ENCODE measurements at places on chromosomes 1 and 21.

DNA sequence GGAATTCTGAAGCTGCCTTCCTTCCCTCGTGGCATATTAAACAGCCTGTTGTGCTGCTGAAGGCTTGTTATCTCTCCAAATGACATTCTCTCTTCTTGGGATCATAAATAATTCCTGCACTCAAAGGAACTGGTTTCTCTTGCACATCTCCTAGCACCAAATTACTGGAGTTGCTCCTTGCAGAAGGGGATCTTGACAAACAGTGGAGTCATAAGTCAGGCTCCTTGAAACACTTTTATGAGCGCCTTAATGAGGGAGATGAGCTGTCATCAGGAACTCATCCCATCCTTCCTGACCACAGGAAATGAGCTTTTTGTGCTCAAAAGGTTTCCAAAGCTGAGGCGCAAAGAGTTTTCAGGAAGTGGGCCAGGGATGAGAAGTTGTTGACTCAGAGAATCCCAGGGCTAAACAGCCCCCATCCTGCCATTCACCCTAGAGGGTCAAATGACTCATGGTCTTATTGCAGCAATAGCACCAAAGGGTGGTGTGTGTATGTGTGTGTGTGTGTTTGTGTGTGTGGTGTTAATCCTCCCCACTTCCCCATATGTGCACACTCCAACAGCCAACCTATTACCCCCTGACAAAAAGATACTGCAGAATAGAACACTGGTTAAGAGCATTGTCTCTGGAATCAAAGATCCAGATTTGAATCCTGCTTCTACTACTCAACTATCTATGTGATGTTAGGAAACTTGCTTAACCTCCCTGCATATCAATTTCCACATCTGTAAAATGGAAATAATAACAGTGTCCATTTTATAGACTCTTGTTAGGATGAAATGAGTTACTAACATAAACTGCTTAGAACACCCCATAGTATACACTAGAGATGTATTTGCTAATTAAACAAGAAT is 2.8 kb upstream of the PHC2 start:
- no peak for DNase-seq

- no peak for DNase-seq
Measured at GRCh38 chr1:3116560-3116959, 47.6 kb downstream of the PRDM16 start.

- no peak for DNase-seq
Measured at GRCh38 chr1:147201276-147201675, 23.9 kb downstream of the FMO5 start.

DNA sequence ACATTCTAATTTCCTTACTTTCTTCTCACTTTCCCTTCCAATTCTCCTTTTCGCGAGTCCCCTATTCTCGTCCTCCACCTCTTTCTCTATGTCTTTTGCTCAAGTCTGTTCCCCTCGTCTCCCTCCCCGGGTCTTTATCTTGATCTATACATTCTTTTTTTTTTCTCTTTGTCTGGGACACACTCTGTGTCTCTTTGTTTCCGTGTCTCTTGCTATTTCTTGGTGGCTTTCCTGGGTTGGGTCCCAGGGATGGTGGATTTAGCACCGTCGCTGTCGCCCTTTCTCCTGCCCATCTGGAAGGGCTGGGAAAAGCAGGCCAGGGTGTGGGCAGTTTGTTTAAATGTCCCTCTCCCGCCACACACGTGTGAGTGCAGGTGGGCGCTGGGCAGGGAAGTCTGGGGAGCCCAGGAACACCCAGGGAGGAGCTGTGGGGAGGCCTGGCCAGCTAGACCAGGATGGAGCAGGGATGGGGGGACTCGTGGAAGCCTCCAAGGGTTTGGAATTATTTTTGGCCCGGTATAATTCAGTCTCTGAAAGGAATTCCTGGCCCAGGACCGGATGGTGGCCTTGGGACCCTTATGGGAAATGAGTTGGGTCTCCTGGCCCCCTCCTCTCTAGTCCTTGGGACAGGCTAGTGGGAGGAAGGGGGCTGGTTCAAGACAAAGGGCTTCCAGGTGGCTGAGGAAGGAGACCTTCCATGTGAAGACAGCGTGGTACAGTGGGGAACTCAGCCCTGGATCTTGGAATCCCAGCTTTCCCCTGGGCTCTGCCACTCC is 9.5 kb upstream of the ID3 start:
- peak; percentile 45 for DNase-seq

DNA sequence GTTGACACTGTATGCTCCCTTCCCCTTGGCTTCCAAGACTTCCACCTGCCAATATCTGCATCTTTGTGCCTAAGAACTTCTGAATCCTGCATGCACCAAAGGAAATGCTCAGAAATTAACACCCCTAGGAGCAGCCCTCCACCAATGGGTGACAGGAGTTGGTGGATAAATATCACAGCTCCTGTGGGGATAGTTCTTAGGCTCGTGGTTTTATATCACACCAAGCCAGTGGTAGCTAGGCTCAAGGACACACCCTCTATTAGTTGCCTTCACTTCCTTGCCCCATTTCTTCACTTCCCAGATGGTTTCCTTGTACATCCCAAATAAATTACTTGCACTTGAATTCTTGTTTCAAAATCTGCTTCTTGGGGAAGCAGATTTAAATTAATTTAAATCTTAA is 16.9 kb upstream of the CDC14A start:
- DNase-seq, result no peak

DNA sequence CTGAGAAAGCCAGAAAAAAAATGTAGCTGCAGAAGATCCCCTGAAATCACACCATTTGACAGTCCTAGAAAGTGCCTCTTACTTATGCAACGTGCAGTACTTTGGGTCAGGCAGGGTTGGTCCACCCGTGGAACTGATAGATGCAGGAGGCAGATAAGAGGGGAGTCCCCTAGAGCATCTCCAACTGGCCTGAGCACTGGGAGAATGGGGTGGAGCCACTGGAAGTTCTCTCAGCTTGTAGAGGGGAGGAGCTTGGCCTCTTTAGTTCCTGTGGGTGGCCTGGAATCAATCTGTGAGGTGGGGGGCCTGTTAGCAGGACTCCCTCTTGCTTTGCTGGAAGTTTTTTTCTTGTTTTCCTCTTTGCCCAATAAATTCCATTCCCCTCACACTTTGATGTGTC is 335.7 kb upstream of the NCAM2 start:
- DNase-seq, result peak; percentile 57

DNA sequence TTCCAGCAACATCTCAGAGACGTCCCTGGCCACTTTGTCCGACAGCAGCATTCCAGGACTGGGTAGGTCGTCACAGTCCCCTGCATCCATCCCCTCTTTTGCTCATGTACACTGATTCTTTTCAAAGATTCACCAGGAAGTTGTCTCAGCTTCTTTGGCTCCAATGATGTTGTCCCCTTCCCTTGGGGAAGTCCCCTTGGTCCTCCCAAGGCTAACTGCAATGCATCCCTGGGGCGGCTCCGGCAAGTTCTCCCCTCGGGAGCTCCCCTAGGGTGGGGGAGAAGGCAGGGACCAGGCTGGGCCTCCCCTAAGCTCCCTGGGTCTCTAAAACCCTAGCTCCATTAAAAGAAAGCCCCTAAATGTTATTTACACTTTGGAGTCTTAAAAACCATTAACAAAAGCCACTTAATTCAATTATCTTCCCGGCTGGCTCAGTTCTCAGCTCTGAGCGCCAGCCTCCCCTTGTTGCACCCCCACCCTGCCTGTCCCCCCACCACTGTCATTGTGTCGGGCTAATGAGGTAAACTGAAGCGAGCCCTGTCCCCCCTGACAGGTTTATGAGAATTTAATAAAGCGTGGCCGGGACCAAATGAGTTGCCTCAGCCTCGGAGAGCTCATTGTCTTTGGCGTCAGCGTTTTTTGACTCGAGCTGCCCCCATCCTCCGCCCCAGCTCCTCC is 25.3 kb downstream of the KNCN start:
- no peak for DNase-seq

- DNase-seq, result no peak
Measured at GRCh38 chr1:115337633-115338456, at the start of gene NGF. Gene NGF (minus strand): TSS chr1:115338249. CDS start chr1:115286795, 51,454 bp downstream.

GRCh38 chr1:91283421-91283726 is 121.3 kb downstream of the HFM1 start:
- no peak for DNase-seq

GRCh38 chr1:233897325-233898162 is 6.9 kb upstream of the SLC35F3 start:
- no peak for DNase-seq

- DNase-seq, result no peak
Measured at GRCh38 chr1:106194206-106194605, 862.3 kb upstream of the PRMT6 start.

- no peak for DNase-seq
Measured at GRCh38 chr1:152977614-152978013, 6.3 kb upstream of the SPRR1A start.

DNA sequence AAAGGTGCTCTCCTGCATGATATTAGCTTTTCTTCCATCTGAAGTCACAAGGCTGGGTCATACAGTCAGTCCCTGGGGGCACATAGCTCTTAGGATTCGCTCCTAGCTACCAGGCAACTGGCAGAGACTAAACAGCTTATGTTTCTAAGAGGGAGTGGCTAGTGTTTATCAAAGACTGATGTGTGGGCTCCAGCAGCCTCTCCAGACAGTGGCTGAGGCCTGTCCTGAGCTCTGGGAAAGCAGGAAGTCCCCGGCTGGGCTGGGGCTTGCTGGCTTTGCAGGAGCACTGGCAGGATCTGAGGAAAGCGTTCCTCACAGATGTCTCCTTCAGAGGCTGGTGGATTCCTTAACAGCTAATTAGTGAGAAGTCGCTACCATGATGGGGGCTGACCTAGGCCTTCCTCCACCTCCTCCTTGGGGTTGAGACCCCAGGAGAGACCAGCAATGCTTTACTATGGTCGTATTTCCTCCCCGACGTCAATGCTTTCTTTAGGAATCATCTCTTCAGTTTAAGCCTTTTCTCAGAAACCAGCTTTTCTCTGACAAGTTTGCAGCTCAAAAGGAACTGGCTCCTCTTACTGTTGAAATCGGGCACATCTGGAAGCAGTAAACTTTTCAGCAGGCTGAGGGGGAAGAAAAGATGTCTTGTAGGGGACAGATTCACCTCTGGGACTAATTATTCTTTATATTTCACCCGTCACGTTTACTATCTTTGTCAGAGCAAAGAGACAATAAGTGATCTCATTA is 33.5 kb upstream of the HHAT start:
- peak; percentile 63 for DNase-seq

- no peak for DNase-seq
Measured at GRCh38 chr21:46059195-46059594, 38.7 kb upstream of the COL6A2 start.

GRCh38 chr1:33656467-33657005 is 184.1 kb downstream of the ZSCAN20 start:
- no peak for DNase-seq

- DNase-seq, result no peak
Measured at GRCh38 chr1:64701886-64702285, 43.0 kb upstream of the RAVER2 start.

DNA sequence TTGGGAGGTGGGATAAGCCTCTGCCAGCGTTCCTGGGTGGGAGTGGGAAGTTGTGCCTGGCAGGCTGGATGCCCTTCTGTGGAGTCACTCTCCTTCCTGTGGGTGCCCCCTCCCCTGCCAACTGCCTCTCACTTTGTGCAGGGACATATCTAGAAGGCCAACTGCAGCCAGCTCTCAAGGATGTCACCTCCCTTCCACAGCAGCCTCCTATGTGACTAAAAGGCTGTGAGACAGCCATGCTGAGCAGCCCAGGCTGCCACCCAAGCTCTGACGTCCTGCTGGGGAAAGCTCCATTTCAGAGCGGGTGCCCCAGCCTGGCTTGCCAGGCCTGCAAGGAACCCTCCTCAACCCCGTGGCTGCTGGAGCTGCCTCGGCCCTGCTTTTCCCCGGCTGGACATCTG is 19.6 kb upstream of the SLC26A9 start:
- DNase-seq, result no peak

- DNase-seq, result no peak
Measured at GRCh38 chr1:93522721-93523120, 74.8 kb downstream of the FNBP1L start.

GRCh38 chr21:41966041-41966833 is 12.4 kb upstream of the C2CD2 start:
- no peak for DNase-seq

DNA sequence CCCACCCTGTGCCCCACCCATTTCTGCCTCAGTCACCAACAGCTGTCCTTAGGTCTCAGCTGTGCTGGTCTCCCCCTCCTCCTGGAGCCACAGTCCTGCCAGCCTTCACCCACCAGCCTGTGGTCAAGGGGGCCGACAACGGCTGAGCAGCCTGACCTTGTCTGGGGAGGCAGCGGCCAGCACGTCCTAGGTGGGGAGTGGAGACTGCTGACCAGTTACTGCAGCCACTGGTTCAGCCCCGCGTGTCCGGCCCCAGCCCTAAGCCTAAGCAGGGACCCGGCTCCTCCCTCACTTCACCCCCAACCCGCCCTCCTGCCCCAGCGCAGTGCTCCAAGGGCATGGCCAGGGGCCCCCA is 79.2 kb downstream of the MORN1 start:
- DNase-seq, result no peak

DNA sequence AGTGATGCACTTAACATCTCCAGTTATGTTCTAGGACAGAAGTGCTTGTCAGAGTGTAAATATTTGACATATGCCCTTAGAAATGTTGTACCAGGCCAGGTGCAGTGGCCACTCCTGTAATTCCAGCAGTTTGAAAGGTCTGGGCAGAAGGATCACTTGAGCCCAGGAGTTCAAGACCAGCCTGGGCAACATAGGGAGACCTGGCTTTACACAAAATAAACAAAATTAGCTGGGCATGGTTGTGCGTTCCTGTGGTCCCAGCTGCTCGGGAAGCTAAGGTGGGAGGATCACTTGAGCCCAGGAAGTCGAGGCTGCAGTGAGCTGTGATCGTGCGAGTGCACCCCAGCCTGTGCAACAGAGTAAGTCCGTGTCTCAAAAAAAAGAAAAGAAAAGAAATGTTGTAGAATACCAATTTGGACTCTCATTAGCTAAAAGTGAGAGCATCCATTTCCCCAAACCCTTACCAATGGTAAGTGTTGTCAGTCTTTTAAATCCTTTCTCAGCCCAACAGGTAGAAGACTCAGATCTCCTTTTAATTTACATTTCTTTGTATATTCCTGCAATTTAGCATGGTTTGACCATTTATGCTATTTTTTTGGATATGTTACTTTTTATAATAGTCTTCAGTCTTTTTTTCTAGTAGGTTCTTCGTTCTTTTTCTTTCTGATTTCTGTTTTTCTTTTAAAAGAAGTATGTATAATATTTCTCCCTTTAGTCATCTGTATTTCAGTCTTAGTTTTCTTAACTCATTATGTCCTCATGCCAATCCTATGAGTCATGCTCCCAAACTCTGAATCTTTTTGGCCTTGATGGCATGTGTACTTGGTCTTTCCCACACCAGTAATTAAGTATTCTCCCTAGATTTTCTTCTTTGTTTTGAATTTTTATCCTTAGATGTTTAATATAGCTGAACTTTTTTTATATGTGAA is 74.4 kb downstream of the CAMTA1 start:
- DNase-seq, result no peak

DNA sequence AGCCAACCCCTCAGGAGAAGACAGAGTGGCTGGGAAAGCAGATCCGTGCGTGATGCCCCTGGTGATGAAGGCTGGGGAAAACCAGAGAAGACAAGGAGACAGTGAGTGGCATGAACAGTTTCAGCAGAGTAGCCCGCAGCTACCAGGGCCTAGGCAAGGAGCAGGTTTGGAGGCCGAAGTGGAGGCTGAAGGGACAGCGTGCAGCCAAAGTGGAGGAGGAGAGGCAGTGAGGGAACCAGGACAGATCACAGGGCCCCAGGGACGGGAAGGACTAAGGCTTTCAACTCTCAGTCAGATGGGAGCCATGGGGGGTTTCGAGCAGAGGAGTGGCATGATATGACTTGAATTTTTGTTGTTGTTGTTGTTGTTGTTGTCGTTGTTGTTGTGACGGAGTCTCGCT is 59.9 kb upstream of the SELENON start:
- no peak for DNase-seq

- no peak for DNase-seq
Measured at GRCh38 chr1:224640587-224640986, 24.5 kb downstream of the CNIH3 start.

Measured in HAP-1 (cell line).